Activated CD4-positive, alpha-beta T cell treated with anti-CD3 and anti-CD28 coated beads, Interleukin-2, amount 50 U/mL, for 4 hours (primary cell): ENCODE measurements at places on chromosomes 13 and 19.

- DNase-seq = no peak
These were observed 37.9 kb downstream of the OR10H4 start for GRCh38 chr19:15986701-15987100.

DNA sequence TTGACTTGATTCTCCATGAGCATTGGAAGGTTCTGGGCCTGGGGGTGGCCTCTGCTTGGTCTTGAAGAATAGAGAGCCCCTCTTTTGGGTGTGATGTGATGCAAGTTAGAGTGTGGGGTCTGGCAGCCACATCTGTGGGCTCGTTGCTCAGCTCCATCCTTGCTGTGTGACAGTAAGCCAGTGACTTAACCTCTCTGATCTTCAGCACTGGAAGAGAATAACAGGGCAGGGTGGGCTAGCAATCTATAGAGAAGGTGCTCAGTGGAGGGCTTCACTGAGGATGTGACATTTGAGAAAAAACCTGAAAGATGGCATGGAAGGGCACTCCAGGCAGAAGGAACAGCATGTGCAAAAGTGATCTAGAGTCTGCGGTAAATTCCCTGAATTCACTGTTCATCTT, 28.2 kb downstream of the CELF5 start:
- DNase-seq = no peak

DNA sequence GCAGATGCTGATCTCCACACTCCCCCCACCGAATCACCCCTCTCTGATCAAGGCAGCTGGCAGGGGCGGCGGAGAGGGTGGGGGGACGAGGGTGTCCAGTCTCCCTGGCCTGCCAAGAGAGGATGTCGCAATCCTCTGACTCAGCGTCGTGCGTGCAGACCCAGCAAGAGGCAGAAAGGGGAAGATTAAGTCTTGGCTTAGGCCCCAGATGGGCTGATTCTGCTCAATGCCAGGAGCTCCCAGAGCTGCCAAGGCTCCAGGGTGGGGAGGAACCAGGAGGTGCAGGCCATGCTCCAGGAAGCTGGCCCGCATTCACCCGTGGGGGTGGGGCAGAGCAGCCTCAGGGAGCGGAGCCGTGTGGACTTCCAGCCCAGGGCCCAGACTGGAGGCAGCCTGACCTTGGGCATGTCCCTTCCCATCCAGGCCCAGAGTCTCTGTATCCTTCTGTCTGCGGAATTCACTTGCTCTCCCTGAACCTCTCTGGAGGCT, 6.6 kb upstream of the BCL3 start:
- no peak for DNase-seq

- no peak for DNase-seq
These were observed 540.6 kb upstream of the HTR2A start for GRCh38 chr13:47437406-47437805.

GRCh38 chr19:32224371-32225244, 120.8 kb upstream of the ZNF507 start:
- peak; percentile 40 for DNase-seq

DNA sequence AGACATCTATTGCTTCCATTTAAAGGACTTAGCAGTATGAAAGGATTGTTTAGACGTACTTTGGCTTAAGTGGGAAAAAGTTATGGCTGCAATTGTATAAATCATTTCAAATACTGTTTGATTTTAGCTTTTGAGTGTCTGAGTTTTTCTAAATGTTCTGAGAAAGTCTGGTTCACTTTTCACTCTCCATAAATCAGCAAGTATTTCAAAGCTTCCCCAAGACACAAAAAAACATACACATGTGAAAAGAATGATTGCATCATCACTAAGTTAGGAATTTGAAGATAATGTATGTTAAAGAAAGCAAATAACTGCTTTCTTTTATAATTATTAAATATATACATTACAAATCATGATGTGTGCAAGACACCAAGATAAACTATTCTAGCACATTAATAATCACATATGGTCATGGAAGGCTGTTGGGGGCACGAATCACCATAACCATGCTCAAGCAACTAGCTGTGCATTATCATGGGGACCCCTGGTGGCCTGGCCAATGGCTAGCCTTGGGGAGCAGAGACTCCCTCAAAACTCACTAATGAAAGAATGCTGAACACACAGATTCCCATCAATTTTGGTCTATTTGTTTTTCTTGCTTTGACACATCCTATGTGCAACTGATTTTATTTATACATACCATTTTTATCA, 111.1 kb downstream of the MIPEP start:
- DNase-seq = peak; percentile 4

GRCh38 chr19:57664269-57665127, 4.2 kb upstream of the ZSCAN4 start:
- DNase-seq = no peak

DNA sequence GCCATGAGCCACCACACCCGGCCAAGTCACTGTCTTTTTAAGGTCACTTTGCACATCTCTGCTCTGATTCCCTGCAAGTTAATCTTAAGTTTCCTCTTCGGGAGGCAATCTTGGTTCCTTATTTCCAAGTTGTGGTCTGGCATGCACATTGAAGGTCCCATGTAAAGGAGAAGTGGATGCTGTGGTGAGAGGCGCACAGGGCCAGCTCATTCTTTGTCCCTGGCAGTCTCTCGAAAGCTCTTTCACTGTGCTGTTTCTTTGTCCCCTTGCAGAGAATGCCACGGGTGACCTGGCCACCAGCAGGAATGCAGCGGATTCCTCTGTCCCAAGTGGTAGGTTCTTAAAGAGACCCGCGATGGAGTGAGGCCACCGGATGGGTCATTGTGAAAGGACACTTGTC, 16.4 kb upstream of the C19orf33 start:
- DNase-seq = no peak

- DNase-seq = no peak
These were observed 133.5 kb downstream of the UQCRFS1 start for GRCh38 chr19:29079356-29080032.

DNA sequence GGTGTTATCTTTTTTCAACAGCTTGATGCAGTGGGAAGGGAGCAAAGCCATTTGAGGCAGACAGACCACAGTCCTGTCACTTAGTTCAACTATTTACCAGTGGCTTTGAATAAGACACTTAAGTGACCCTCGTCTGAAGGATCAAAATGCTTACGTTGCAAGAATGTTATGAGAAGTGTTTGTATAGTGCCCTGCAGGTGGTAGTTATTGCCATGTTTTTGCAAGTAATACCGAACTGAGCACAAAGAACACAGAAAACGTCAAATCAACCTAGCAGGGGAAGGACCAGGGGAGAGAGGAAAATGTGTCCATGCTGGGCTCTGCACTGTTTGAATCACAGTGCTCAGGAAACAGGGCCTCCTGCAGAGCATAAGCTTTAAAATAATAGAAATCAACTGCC, 2.8 kb downstream of the SOHLH2 start:
- DNase-seq = no peak
